ENCODE measurements at places on chromosomes 5 and 9.
A peak's percentile ranks its signal among the peaks of the same experiment; 100 is the strongest.

GRCh38 chr5:58972301-58972700 is 389.4 kb downstream of the RAB3C start:
- no peak for DNase-seq

GRCh38 chr5:56757077-56757476 is 58.3 kb upstream of the MAP3K1 start:
- no peak for DNase-seq

GRCh38 chr5:127962491-127962890 is 121.1 kb upstream of the SLC12A2 start:
- no peak for DNase-seq

DNA sequence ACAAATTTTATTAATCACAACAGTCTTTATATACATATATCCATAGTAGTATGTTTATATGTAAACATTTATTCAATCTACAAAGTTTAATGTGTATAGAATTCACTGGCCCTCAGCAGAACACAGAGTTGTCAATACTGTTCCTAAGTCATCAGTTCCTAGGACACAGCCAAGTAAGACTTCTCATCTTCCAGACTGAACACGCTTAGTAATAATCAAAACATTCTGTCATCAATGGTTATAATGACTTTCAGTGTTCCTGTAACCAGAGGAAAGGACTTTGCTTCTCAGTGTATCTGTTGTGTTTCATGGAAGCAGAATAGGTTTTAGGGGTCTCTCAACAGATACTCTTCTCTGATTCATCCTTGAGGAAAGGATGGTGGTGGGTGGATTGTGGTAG is 82.2 kb downstream of the SMIM23 start:
- DNase-seq = no peak

GRCh38 chr5:168943091-168943884 is 357.7 kb downstream of the SLIT3 start:
- no peak for DNase-seq

GRCh38 chr9:136717399-136717798 is 5.0 kb downstream of the DIPK1B start:
- DNase-seq = no peak

DNA sequence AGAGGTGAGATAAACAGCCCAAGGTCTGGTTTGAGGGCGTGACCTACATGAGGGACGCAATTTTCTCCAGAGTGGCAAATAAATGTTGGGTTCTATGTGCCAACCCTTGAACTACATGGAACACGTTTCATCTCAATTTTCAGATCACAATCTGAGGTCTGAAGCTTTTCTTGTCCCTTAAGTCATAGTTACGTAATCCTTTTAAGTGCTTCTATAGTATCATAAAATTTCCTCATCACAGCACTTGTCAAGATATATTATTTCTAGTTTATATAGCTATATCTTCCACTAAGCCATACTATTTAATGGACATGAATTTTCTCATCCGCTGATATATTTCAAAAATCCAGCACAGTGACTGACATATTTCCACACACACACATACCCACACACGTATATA is 53.1 kb upstream of the GRIN3A start:
- no peak for DNase-seq

GRCh38 chr9:36748322-36748899 is 175.7 kb downstream of the MELK start:
- DNase-seq = peak; percentile 65

GRCh38 chr5:152052470-152052869 is 127.8 kb upstream of the GLRA1 start:
- DNase-seq = no peak

DNA sequence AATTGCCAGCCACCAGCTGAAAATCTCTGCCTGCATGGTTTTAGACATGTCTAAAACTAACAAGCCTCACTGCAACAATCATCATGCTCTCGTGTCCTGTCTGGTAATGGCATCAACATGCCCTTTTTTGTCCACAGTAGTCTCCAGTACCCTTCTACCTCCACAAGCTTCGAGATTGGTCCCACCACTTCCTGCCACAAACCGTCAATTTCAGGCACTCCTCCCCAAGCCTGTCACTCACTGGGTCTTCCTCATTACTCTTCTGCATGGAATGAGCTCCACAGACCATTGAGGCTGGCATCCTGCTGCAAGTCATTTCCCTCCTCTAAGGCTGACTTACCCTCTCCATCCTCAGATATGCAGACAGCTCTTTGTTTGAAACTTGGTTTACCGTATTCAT is 9.0 kb downstream of the LPAR1 start:
- no peak for DNase-seq

DNA sequence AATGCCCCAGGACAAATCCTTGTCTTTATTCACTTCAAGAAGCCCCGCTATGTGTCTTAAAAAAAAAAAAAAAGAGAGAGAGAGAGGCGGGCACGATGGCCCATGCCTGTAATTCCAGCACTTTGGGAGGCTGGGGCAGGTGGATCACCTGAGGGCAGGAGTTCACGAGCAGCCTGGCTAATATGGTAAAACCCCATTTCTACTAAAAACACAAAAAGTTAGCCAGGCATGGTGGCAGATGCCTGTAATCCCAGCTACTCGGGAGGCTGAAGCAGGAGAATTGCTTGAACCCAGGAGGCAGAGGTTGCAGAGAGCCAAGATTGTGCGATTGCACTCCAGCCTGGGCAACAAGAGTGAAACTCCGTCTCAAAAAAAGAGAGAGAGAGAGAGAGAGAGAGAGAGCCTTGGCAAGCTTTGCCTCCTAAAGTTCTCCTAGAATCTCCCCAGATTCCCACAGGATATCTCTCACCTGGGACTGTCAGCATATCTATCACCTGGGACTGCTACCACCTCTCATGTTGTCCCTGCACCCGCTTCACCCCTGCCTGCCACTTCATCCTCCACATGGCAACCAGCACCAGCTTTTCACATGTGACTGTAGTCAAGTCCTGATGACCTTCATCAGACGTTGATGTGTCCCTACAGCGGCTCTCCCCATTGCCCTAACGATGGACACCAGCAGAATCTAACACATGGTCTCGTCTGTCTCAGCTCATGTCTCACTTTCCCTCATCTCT is 5.8 kb downstream of the ITK start:
- DNase-seq = no peak

DNA sequence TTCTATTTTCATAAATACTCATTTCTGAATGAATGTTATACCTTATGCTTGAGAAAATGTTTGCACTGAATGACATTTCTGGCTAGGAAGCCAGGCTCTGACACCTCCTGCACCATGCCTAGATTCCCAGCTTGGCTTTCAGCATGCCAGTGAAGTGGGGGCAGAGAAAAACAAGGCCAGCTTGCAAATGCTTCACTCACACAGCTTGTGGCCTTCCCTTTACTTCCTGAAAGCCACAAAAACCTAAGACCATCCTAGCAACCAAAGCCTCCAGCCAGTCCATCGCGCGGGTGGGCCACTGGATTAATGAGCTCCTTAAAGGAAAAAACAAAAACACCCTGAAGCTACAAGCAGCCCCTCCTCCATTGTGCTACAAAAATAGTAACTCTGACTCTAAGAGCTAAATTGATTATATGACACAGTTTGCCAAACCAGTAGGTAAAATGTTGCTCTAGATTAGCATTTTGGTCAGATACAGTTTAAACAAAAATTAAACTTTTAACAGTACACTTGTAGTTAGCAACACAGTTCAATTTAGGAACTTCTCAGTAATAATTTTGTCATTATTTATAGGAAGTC is 159.9 kb downstream of the TSSK1B start:
- DNase-seq = no peak

DNA sequence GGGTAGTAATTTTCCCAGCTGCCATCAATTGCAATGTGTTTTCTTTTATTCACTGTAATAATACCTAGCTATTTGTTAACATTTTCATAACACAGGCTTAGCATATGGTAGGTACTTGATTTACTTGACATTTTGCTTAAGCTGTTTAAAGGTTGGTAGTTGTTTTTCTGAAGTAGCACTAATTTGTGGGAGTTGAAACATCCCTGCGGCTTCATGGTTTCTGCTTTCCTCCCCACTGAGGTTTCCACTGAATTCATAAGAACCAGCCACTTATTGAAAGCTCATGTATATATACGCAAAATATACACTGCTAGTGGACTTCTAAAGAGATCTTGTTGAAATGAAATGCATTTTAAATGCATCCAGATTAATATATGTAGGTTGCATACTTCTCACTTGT is 559.9 kb downstream of the TLE4 start:
- DNase-seq = no peak

- DNase-seq = no peak
These were observed 4.0 kb upstream of the THBS4 start for GRCh38 chr5:80031109-80031508.

GRCh38 chr9:93684806-93685543 is 108.6 kb downstream of the PHF2 start:
- no peak for DNase-seq

- DNase-seq = no peak
These were observed 170.2 kb downstream of the HSPA4 start for GRCh38 chr5:133222040-133222439.

DNA sequence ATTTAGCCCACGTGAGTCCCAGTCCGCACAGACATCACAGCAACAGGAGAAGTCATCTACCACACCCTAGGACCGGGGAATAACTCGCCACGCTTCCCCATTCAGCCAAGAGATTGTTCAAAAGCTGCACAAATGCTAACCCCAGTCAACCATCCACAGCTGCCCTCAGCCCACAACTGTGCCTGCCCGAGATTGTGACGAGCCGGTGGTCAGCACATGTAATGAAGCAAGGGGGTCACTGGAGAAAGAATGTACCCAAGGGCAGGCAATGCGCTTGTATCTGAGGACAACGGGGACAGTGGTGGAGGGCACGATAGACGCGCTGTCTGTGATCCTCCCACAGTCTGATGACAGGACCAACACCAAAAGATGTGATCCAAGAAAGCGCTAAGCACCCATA is 67.8 kb downstream of the COL23A1 start:
- no peak for DNase-seq

- no peak for DNase-seq
These were observed 39.0 kb upstream of the TMEM250 start for GRCh38 chr9:136157477-136158265.

- no peak for DNase-seq
These were observed 140.5 kb upstream of the COL5A1 start for GRCh38 chr9:134500931-134501760.

DNA sequence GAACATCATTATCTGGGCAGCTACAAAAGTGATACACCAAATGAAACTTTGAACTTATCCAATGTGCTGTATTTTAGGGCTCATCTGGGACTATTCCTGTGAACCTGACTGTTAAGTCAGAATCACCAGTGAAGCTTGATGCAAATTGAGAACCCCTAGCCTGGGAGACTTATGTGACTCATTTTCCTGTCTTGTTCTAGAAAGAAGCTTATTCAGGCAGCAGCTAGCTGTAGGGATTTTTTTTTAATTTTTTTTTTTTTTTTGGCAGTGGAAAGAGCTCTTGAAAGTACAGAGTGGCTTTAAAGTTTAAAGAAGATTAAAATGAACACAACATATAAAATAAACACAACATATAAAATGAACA is 81.1 kb upstream of the TNFAIP8 start:
- DNase-seq = no peak

DNA sequence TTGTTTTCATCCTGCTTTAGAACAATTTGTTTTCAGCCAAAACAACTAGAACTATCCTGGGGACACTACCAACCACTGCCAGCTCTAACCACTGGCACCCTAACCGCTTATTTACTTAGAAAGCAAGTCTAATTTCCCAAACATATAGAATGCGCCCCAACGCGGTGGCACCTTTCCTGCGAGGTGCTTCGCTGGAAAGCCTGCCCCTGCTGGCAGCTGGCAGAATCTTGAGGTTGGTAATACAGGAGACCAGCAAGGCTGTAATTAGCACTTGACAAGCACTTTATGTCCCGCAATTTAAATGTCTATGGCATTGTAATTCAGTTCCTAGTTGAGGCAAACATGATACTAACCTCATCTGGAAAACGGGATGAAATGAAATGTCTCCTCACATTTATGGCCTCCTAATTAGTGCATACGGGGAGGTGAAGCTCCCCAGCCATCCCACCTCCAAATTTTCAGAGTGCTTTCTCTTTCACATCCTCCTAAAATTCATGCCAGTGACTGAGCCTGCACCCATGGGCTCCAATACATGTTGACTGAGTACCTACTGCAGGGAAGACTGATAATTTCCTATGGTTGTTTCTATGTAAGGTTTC is 30.4 kb downstream of the GABBR2 start:
- DNase-seq = no peak

GRCh38 chr9:81601639-81602623 is 87.4 kb downstream of the TLE1 start:
- no peak for DNase-seq

GRCh38 chr5:142357469-142358090 is 32.8 kb upstream of the SPRY4 start:
- DNase-seq = no peak

DNA sequence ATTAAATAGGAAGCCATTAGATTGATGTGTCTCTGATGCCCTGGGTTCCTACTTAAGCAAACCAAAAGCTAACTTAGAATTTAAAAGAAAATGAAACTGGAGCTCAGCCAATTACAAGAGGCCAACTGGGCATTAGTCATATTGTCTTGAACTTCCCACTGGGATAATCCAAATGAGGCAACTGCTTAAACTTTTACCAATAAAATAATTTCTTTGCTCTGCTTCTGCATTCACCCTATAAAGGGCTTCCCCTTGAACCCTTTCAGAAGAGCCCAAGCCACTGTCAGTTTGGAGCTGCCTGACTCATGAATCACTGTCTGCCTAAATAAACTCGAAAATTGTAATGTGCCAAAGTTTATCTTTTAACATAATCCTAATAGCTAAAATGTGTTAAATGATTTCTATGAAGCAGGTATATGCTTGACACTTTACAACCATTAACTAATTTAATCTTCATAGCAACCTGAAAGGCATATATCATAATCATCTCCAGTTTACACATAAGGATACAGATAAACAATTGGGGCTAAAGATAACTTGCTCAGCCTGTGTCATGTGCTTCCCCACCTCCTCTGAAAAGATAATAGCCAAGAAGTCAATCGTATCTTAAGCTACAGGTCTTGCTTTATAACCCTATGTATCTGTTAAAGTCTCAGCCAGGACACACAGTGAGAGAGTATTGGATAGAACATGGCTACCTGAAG is 11.5 kb downstream of the GPR150 start:
- DNase-seq = no peak

DNA sequence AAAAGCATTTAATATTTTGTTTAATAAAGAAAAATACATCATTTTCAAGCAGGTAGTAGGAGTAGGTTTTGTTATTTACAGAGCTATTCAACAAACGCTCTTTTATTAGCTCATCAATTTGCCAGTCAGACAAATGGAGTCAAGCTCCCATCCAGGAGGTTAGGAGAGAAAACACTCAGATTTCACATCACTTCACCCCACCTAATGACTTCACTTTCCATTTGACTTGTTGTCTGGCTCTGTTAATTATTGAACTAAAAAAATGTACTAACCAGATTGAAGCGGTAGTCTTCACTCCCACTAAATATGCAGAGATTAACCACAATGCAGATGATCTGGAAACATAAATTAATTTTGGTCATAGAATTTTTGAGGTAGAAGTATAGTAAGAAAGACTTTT is 193.6 kb upstream of the VCAN start:
- DNase-seq = no peak

DNA sequence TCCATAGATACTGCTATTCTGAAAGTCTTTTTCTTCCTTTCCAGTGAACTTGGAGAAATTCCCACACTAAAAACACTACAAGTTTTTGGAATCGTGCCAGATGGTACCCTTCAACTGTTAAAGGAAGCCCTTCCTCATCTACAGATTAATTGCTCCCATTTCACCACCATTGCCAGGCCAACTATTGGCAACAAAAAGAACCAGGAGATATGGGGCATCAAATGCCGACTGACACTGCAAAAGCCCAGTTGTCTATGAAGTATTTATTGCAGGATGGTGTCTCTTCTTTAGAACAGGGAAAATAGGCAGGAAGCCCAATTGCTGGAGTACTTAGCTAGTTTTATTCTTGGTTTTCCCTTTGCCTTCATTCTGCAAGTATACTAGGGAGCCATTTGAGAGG is 29.9 kb downstream of the SKP2 start:
- no peak for DNase-seq

All from pancreas (tissue), 10 donors.